Esophagus squamous epithelium (tissue), 5 donors: ENCODE measurements at places on chromosomes 12 and 14.

GRCh38 chr12:14931359-14931758 lies 7.0 kb downstream of the ERP27 start:
- DNase-seq, result no peak

DNA sequence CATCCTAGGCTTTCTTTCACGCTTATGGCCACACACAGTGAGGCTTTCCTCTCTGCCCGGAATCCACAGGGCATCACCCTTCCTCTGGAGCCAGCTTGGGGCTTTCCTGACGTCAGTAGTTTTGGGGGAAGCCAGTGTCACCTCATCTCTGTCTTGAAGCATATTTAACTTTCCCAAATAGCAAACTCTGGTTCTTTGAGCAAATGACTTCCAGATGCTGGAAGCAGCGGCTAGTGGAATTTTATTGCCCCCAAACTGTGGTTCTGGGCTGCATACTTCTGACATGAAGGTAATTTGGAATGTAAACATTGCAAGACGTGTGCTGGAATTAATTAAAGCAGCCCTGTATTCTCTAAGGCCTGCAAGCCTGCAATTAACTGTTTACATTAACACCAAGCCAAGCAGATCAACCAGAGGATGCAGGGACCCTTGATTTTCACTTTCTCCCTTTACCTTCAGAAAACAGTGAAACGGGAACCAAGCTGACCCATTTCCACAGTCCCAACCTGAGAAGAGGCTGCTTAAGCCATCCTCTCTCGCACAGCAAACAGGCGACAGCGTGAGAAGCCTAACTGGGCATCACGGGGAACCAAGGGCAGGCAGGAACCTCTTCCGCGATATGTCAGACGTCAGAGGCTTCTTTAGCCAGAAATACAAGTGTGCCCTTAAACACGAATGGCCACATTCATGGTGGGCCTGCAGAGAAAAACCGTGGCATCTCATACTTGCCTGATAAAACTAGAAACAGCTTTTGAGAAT lies 258.4 kb downstream of the CACNA1C start:
- no peak for DNase-seq

DNA sequence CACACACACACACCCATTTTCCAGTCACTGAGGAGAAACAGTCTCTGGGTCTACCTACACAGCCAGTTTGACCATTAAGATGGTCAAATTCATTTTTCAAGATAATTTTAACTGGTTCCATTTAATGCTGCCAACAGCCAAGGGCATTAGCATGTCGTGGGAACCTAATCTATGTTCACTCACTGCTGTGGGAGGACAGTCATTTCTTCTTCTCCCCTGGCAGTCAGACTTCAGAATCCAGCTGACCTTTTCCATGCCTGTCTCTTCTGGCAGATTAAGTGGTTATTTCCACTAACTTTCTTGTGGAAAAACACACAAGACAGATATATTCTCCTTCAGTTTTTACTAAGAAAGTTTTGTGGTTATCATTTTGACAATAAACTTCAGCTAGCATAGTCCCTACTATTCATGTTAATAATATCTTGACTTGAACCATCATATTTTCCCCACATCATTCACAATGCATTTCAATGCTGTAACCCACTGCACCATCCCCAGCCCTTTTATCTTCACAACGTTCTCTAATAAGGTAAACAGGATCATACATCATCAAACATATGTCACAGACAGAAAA lies 82.2 kb downstream of the DAD1 start:
- DNase-seq, result no peak

- no peak for DNase-seq
Measured at GRCh38 chr14:76863724-76864407, 37.7 kb downstream of the LRRC74A start.

DNA sequence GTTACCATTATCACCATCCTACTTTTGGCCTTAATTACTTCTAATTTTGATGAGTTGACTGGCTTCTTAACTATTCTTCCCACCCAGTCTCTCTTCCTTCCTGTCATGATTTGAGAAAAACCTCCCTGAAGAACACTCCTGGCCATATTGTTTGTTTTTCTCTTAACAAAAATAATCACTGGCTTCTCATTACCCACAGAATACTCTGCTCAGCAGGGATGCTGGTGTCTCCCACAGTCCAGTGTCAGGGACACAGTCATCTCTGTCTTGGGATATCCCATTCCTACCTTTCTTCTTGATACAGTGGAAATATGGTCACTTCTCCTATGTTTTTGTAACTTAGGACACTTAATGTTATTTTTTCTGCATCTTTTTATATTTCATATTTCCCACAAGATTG lies 103.7 kb downstream of the SRGAP1 start:
- no peak for DNase-seq

GRCh38 chr12:57497223-57498131 lies 9.6 kb downstream of the MARS1 start:
- DNase-seq, result no peak
